ENCODE measurements at places on chromosomes 1 and 21. TPM values are rescaled to one million over a fixed set of nuclear protein-coding genes. Genes with fewer than 3 reads are reported as not detected.

DNA sequence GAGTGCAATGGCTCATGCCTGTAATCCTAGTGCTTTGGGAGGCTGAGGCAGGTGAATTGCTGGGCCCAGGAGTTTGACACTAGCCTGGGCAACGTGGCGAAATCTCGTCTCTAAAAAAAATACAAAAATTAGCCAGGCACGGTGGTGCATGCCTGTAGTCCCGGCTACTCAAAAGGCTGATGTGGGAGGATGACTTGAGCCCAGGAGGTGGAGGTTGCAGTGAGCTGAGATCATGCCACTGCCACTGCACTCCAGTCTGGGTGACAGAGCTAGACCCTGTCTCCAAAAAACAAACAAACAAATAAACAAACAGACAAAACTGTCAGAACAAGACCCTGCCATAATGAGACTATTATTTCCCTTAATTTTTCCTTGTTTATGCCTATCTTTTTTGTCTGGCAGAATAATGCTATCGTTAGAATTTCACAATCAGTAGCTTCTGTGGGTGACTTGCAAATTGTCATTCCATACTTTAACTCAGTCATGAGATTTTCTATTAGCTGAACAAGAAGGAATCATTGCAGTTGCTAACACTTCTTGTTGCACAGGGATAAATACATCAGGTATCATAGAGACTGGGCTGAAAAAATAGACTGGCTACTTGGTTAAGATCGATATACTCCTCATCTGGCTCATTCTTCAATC lies 7.5 kb upstream of the THEM4 start:
- DNase-seq = no peak

DNA sequence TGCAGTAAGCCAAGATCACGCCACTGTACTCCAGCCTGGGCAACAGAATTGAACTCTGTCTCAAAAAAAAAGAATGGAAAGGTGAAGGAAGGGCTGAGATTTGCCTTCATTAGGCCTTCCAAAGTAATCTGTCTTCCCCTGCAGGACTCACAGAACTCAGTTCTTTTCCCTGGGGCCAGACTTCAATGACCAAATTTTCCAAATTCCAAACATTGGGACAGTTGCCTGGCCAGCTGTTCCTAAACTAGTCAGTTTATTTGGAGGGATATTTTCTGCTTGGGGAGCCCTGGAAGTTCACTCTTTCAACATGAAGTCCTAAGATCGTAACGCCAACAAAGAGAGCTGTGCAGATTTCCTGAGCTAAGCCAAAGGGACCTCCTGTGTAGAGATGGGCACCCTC lies 5.4 kb upstream of the DEDD start:
- DNase-seq = no peak

DNA sequence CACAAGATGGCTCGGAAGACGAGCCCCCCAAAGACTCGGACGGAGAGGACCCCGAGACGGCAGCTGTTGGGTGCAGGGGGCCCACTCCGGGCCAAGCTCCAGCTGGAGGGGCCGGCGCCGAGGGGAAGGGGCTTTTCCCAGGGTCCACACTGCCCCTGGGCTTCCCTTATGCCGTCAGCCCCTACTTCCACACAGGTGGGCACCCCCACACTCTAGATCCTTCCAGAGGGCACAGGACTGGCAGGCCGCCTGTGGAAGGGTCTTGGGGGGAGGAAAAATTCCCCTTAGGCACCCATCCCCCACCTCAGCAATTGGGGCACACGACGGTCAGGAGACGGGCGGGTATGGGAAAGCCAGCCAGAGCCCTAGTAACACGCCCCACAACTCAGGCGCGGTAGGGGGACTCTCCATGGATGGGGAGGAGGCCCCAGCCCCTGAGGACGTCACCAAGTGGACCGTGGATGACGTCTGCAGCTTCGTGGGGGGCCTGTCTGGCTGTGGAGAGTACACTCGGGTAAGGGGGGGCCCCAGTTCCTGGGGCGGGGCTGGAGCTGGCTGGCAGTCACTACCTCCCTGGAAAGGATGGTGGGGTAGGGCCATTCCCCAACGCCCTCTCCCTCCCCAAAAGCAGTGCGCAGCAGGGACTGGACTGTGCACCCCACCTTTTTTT lies 16.1 kb downstream of the NOC2L start:
- DNase-seq = no peak

DNA sequence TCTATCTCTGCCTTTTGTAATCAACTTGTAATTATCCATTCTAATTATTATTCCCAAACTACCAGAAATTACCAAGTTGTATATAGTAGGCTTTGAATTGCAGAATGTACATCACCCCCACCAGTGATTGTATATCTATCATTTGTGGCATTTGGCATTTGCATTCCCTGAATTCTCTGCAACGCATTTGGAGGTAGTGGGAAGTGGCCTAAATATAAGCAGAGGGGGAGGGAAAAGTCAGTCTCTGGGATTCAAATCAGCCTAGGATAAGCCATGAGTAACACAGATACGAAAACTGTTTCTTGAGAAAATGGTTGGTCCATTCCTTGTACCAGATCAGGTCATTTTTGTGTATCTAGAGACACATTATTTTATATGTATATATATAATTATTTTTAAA lies 20.7 kb downstream of the DDX20 start:
- DNase-seq = no peak

- no peak for DNase-seq
Measured at GRCh38 chr1:206890125-206891060, 6.8 kb upstream of the IL24 start.

- no peak for DNase-seq
Measured at GRCh38 chr1:214569357-214570004, 18.1 kb upstream of the PTPN14 start.

DNA sequence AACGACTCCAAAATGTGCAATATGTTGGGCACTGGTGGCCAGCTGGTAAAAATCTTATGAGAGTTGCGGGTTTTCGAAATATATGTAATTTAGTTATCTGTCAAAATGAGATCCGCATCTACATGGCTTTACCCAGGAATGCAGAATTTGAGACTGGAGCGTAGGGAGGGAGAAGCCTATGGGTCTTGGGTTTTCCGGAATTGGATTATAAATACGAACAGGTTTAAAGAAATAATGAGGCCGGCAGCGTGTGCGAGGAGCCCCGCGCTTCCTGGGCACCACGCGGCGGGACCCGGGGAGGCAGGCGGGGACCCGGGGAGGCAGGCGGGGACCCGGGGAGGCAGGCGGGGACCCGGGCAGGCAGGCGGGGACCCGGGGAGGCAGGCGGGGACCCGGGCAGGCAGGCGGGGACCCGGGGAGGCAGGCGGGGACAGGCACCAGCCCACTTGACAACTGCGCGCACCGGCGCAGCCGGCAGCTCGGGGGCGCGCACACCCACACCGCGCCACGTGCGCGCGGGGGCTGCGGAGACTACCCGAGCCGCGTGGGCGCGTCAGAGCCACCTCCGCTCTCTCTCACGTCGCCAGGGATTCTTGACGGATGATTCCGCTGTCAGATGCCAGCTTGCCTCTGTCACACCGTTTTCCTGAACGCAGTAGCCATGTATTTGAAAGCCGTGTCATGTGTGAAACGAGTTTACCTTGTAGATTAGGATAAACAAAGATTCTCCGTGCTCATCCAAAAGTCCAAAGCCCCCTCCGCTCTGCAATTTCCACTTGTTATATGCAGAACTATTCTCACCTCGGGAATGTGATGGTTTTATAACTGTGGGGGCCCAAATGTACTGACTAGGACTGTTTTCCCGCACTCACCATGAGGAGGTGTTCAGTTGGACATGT lies 54.3 kb upstream of the HNRNPU start:
- peak; percentile 55 for DNase-seq

DNA sequence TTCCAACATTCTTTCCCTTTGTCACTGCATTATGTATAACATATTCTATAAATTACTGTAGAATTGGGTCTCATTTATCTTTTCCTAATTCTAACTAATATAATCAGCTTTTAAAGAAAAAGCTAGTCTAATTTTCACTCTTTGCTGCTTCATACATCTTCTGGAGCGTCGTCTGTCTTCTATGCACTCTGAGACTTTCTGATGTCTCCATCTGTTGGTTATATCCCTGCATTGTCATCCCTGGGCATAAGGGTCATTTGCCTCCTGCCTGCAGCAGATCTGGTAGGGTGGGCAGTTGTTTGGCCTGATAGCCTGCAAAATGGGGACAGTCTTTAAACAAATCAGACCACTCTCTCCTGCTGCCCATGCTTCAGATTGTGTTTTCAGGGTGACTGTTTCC lies 40.8 kb upstream of the DYNLT5 start:
- no peak for DNase-seq

- no peak for DNase-seq
Measured at GRCh38 chr21:41678924-41679318, 87.9 kb downstream of the RIPK4 start.

Gene TNNI3K
- not detected for total RNA-seq

Gene CELA2B
- total RNA-seq = not detected

Gene FMO3
- not detected for total RNA-seq

Gene ETV3L
- not detected for total RNA-seq
